CD4-positive, alpha-beta T cell treated with Interleukin-15 for 4 hours (primary cell): ENCODE measurements at places on chromosomes 16 and 17.

- DNase-seq: no peak
These were observed 631 bp downstream of the BIRC5 start for GRCh38 chr17:78214706-78215061.

- DNase-seq: no peak
These were observed 91.8 kb downstream of the NCOR1 start for GRCh38 chr17:16123531-16123930.

DNA sequence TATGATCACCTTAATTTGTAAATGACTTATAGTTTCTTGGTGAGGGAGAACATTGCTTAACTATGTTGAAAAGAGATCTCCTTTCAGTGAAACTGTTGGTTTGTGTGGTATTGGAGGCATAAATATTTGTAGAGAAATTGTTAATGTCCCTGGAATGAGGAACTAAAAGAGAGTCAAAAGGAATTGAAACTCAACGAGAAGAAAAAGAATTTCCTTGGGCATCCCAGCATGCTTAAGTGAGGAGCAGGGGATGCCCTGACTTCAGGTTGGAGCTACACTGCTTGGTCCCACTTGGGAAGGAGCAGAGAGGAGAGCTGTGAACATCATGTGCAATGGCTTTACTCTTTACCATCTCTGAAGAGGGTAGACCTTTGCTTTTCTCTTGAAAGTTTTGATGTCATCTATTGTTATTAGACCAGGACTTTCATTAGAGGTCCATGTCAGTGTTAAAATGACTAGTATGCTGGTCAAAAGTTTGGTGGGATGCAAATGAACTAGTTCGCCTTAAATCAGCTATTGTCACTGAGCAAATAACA lies 21.7 kb downstream of the KRT23 start:
- DNase-seq: no peak

DNA sequence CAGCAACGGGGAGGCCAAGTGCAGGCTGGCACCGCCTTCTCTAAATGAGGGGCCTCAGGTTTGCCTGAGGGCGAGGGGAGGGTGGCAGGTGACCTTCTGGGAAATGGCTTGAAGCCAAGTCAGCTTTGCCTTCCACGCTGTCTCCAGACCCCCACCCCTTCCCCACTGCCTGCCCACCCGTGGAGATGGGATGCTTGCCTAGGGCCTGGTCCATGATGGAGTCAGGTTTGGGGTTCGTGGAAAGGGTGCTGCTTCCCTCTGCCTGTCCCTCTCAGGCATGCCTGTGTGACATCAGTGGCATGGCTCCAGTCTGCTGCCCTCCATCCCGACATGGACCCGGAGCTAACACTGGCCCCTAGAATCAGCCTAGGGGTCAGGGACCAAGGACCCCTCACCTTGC lies 18.5 kb downstream of the NGFR start:
- no peak for DNase-seq

GRCh38 chr17:59756236-59756818 lies 48.9 kb downstream of the VMP1 start:
- no peak for DNase-seq

DNA sequence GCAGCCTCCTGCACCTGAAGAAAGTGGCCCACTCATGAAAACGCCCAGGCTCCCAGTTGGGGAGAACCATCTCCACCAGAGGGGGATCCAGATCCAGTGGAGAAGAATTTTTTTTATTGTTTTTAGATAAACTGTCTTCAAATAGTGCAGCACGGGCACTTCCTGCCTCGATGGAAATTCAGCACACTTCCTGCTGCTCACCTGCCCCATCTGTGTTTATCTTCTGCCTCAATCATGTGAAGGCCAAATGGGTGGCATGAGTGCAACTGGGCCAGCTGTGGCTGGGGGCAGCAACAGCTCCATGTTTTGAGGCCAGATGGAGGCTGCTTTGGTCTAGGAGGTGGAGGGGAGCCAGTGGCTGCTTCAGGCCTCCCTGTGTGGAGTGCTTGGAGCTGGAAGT lies 75.9 kb upstream of the WSB1 start:
- no peak for DNase-seq

DNA sequence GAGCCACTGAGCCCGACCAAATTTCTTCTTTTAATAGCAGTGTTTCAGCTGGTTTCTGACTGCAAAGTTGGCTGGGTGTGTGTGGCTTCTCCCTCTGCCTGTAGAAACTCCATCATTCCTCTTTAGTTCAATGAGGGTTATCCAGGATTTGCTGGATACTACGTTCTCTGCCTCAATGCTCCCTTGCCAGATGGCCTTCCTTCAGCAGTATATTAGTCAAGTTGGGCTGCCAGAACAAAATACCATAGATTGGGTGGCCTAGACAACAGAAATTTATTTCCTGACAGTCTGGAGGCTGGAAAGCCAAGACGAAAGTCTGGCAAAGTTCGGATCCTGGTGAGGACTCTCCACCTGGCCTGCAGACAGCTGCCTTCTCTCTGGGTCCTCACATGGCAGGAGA lies 103.7 kb downstream of the NOG start:
- no peak for DNase-seq

DNA sequence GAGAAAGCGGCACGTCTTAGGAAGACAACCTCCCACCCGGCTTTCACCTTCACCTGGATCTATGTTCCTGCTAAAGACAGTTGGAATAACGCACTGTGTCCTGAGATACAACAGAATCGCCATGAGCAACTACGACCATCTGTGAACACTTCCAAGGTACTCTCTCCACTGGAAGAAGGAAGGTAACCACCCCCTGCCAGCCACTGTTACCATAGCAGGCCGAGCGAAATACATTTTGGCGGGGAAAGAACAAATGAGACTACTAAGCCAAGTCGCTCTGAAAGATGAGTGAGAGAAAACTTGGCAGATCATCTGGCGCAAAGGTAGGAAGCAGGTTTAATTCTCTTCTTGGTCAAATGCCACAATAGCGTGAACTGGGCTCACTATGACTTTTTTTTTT lies 9.8 kb downstream of the CRK start:
- DNase-seq: no peak

GRCh38 chr17:36072431-36073121 lies 8.5 kb downstream of the CCL18 start:
- peak; percentile 77 for DNase-seq

DNA sequence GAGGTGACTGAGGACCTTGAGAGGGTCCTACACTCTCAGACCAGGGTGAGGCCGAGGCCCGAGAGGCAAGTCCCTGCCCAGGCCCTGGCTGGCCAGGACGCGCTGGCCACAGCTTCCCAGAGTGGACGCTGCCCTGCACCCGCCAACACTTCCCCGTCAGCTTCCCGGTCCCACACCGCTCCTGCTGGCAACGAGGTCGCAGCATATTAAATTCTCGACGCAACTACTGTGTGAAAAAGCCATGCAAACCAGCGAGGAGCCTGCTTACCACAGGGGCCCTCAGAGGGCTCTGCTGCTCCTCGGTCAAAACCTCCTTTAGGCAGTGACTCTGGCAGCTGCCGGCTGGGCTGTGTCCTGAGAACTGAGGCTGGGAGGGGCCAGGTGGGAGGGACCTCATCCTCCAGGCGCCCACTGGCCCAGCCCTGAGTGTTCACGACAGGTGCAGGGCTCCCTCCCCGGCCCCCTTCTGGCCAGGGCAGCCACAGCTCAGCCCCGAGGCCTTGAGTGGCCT lies 2.1 kb upstream of the TEX19 start:
- DNase-seq: no peak

GRCh38 chr16:53600126-53600525 lies 97.1 kb upstream of the AKTIP start:
- no peak for DNase-seq

- no peak for DNase-seq
These were observed 4.8 kb upstream of the SIRT7 start for GRCh38 chr17:81922566-81923301.

DNA sequence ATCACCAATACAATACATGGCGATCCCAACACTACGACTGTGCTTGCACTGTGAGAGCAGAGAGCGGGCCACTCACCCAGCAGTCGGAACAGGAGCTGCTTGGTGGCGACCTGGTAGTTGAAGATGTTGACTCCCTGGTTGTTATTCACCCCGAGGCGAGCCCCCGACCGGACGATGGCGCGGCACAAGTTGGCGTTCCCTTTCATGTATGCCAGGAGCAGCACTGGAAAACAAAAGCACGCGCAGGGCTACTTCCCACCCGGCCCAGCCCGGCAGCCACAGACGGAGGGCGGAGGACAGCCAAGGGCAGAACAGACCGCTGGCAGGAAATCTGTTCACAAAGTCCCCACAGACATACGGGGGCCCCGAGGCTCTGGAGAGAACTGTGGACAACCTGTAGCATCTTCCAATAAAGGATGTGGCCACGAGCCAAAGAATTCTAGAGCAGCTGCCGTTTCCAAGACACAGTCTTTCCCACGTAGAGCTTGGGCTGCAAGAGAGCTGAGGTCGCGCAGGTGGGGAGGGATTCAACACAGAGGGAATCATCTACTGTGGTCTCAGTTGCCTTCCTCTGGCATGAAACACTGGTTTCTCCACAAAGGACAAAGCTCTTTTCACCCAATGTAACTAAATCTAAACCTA lies 27.8 kb downstream of the CYB5D2 start:
- no peak for DNase-seq

- DNase-seq: no peak
These were observed 17.3 kb upstream of the RBL2 start for GRCh38 chr16:53417011-53417410.

- DNase-seq: no peak
These were observed 18.4 kb downstream of the BLMH start for GRCh38 chr17:30273373-30273772.

DNA sequence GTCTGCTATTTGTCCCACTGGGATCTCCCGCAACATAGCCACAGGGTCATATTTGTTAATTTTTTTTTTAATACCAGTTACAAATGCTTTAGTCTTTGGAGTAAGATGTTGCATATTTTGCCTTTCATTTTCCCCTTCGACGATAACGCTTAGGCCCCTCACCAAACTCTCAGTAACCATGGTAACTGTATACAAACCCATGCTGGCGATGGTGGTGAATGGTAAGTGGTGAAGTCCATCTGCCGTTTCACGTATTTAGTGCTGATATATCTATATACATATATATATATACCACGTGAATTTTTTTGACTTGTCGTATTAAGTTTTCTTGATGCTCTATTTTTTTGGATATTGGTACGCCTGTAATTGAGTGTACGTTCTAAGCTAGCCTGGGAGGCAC lies 263.7 kb downstream of the RBFOX1 start:
- DNase-seq: no peak

GRCh38 chr17:28992625-28993600 lies 12.9 kb downstream of the SEZ6 start:
- no peak for DNase-seq

DNA sequence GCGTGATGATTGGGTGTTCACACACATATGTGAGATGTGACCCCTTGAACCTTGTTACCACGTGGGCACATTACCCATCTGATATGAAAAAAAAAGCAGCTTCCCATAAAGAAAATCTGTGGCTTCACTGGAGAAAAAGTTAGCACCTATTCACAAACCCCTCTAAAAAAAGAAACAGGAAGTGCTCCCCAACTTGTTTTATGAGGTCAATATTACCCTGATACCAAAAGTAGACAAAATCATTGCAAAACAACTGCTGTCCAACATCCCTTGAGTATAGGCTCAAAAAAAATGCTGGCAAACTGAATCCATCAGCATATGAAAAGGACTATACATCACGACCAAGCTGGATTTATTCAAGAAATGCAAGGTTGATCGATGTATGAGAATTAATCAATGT lies 99.7 kb upstream of the RBL2 start:
- DNase-seq: no peak

DNA sequence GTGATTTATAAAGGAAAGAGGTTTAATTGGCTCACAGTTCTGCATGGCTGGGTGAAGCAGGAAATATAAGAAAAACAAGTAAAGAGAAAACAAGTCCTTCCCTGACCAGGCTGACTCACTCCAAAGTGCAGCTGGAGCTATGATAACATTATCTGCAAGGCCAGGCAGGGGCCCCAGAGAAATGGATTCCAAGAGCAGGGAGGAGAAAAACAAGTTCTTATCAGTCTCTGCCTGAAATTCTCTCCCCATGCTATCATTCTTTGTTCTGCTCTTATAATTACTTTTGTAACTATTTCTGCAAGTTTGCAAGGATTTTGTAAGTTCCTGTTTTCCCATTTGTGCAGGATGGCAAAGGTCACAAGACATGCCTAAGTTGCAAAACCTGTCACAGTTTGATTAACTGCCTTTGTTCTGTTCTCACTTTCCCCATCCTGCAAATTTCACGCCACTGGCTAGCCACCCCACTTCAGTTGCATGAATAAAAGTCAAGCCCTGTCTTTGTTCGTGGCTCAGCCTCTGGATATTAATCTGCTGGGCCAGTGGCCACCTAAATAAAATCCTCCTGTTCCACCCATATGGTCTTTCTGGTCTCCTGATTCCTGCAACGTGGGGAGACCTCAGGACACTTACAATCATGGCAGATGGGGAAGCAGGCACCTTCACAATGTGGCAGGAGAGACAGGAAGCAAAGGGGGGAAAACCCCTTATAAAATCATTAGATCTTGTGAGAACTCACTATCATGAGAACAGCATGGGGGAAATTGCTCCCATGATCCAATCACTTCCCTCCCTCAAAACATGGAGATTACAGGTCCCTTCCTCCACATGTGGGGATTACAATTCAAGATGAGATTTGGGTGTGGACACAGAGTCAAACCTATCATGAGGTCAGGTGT lies 13.1 kb downstream of the ABCA9 start:
- no peak for DNase-seq

DNA sequence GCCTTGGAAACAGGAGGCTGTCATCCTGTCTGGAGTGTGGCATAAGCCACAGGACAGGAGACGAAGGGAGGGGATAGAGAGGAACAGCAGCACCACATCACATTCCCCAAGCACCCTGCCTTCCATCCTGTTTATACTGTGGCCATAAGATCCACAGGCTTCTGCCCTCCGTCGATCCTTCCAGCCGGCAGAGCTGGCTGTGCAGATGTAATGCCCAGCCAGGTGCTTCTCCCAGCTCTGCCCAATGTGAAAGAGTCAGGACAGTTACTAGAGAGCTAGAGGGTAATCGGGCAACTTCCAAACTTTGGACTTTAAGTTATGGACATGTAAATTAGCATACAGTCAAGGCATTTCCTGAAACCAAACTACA lies 368.4 kb downstream of the SOX9 start:
- no peak for DNase-seq

GRCh38 chr16:24308200-24308599 lies 52.1 kb downstream of the CACNG3 start:
- DNase-seq: no peak

DNA sequence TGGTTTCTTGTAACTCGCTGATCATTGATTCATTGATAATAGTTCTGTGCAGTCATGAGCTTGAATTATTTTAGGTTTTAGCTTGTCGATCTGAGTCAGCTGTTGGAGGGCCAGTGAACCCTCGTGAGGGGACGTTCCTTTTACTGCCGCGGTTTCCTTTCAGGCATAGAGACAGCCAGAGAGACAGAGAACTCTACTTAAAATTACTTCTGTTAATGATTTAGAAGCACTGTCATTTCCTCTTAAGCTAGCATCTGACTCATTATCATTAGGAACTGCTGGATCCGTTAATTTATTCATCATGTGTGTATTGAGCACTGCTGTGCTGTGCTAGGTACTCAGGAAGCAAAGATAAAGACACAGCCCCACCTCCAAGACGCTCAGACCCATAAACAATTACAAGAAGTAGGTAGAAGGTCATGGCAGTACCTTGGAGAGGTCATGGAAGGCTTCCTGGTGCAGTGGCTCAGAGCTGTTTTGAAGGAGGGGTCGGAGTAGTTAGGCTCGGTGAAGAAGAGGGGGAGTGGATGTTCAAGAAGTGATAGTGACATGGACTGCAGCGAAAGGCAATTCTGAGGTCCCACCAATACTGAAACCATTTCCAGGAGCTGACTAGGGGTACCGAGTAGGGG lies 3.3 kb downstream of the PGS1 start:
- peak; percentile 87 for DNase-seq
